ENCODE measurements at places on chromosomes 5 and 9.
A peak's percentile ranks its signal among the peaks of the same experiment; 100 is the strongest.

GRCh38 chr9:21994556-21995005 lies at the start of gene CDKN2B-AS1:
Gene CDKN2B-AS1 (plus strand): TSS chr9:21994791.
- peak; percentile 45 for DNase-seq

DNA sequence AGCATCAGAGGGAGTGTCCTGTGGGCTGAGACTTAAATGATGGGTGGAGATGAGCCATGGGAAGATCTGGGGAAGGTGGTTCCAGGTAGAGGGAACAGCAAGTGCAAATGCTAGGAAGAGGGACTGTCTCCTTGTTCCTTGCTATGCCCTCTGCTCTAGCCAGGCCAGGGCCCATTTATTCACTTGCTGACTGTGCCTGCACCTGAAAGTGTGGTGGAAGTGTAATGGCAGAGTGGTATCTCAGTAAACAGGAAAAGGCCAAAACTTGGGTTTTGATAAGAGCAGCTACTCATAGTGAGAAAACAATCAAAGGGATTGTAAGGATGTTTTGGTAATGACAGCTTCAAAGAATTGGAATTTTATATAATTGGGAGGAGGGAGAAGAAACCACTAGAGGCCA lies 32.4 kb downstream of the TLE4 start:
- DNase-seq: no peak

DNA sequence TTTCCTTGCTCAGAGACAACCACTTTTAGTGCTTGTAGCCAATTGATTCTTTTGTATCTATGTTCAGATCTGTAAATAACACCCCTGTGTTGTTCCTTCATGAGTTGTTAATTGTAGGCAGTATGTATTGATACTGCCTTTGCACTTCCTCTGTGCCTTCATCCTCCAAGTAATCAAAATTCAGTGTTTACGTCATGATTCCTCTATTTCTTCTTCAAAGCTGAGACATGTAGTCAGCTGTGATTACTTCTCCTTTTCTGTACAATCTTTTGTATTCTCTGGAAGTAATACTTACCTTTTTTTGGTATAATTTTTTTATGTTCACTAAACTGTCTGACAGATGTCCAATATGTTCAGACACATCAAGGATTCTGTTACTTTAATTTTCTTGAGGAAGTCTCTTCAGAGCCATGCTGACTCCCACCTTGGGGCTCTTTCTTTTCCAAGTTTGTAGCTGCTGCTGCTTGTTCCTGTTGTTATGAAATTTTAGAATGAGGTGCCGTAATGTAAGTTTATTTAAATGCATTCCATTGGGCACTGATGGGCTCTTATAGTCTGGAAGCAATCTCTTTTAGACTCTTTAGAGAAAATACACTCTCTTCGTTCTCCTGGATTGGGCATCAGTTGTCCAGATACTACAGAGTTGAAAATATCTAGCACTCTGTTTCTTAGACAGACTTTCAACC lies 30.5 kb upstream of the LRRC70 start:
- no peak for DNase-seq

DNA sequence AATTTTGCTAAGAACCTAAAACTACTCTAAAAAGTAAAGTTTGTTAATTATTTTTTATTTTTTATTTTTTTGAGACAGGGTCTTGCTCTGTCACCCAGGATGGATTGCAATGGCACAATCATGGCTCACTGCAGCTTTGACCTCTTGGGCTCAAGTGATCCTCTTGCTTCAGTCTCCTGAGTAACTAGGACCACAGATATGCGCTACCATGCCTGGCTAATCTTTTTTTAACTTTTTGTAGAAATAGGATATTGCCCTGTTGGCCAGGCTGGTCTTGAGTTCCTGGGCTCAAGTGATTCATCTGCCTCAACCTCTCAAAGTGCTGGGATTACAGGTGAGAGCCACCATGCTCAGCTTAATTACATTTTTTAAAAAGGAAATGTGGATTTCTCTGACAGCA lies 45.8 kb downstream of the PDE6A start:
- DNase-seq: no peak

DNA sequence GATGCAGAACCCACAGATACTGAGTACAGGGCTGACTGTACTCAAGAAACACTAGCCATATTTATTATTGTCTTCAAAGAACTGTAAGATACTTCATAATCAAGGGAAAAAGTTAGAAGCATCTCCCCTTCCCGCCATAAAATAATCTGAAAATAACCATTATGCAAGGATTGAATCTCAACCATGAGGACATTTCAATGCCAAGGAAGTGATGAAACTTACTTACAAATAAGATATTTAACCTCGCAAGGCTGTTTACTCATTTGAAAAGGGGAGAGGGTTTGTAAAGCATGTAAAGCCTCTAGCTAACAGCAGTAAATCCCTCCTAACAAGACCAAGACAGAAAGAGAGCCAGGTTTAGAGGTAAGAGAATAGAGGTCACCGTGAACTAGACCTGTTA lies 6.3 kb downstream of the MYO10 start:
- DNase-seq: no peak

Measured in stimulated activated naive CD8-positive, alpha-beta T cell treated with anti-CD3 and anti-CD28 coated beads, Interleukin-15, amount 100 ng/mL, for 72 hours (primary cell).